Hematopoietic multipotent progenitor cell treated with erythropoietin and hydrocortisone succinate and interleukin-3 and kit ligand, for 15 days (in vitro differentiated cells): ENCODE measurements at places on chromosomes 5 and 9.
A peak's percentile ranks its signal among the peaks of the same experiment; 100 is the strongest.

DNA sequence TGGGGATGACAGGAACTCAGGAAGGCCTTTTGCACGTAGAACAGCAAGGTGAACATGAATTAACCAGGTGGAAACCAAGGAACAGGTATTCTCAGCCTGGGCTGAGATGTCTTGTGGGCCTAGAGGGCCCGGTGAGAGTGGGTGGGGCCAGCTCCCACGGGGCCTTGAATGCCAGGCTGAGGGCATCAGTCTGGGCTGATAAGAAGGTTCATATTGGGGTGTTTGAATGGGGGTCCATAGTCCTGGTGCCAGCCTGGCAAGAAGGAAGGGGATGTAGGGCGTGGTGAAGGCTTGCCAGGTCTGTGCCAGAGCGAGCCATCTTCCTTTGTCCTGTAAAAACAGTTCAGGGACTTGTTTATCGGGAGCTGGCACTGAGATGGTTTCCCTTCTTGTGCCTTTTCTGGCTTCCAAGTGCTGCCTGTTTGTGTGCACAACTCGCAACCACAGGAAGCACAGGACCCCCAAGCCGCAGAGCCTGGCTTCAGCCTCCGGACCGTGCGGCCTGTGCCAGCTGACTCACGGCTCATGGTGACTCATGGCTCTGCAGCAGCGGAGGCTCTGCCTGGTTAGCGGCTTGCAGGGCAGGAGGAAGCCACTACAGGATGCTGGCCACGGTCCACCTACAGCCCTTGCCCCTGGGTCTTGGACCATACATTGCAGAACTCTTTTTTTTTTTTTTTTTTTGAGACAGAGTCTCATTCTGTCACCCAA is 2.4 kb downstream of the CARD19 start:
- peak; percentile 64 for DNase-seq

DNA sequence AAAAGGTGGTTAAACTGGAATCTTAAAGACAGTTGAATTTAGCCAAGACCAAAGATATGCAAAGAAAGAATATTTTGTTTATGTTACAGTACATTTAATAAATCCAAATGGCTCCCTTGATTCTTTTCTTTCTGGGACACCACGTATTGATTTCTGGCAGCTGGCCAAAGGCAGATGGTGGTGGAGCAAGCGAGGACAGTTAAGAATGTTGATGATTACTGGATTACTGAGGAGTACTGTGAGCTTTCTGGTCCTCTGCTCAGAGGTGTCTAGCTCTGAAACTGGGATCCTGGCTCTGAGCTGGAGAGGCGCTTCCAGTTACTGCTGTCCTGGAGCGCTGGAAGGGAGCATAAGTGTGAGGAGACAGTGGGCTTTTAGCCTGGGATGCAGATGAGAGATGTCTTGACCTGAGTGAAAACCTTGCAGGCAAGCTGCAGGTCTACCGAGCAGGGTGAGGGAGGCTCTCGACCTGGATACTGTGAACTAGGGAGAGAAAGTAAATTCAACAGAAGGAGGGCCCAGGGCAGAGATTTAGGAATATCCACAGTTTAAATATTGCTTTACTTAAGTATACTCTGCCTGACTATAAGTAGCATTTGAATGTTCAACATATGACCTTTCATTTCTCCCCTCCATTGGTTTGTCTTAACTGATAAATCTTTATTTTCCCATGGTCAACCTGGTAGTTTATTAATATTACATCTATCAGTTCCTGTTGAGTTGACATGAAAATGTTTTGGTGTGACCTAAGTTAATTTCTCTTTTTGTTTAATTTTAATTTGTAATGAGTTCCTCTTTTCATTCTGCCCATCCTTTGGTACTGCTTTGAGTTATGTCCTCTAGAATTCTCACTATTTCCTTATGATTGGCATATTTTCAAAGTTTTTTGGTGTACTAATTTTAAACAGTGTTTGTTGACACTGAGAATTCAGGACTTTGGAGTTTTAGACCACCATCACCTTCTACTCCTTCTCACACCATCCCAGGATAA is 3.7 kb downstream of the SYK start:
- no peak for DNase-seq

- DNase-seq: no peak
Observed at GRCh38 chr9:110537841-110538646, 41.5 kb downstream of the SVEP1 start.

DNA sequence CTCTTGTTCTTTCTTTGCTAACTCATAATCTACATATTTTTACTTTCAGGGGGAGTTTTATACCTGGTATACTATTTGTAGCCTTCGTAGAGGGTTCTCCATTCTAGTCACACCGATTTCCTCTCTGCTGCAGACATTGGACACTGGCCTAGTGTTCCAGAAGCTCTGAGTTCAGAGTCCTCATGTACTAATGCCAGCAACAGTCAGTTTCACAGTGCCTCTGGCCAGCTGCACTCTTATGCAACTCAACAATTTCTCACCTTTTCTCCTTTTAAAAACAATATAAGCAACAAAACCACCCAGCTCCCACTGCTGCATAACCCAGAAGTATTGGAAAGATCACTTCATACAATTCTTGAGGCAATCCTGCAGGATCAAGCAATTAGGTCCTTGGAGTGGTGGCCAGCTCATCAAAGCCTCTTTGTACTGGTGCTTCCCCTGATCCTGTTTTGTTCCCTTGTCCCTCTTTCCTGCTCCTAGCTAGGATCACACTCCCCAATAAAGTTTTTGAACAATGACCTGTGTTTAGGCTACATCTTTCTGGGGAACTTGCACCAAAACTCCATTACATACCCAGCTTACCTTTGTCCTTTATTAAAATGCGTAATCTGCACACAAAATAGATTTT is 98.1 kb upstream of the TUT7 start:
- DNase-seq: no peak

- DNase-seq: no peak
Observed at GRCh38 chr9:20292002-20292401, 330.3 kb downstream of the MLLT3 start.

DNA sequence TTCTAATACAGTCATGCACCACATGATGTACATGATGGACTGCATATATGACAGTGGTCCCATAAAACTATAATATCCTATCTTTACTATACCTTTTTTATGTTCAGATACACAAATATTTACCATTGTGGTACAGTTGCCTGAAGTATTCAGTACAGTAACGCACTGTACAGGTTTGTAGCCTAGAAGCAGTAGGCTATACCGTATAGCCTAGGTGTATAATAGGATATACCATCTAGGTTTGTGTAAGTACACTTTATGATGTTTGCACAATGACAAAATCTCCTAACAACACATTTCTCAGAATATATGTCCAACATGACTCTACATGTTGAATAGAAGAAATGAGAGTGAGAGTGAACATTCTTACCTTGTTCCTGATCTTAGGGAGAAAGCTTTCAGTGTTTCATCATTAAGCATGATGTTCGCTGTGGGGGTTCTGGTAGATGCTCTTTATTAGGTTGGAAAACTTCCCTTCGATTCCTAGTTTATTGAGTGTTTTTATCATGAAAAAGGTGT is 31.8 kb downstream of the AMBP start:
- DNase-seq: no peak

DNA sequence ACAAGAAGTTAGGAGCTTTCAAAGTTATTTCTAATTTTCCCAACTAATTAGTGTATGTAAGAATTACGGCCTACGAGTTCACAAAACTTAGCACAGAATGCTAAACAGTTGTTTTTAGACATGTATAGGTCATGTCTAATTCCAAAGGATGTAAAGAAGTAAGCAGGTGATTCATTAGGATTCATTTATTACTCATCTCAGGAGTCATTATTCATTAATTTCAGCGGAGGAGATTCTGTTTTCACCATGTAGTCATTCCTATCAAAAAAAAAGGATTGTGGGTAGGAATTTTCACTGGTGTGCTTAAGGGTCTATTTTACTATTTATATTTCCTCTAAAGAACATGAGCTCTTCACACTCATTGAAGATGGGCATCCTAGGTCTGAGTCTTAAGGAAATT is 532.2 kb downstream of the ACTL7B start:
- DNase-seq: no peak

- peak; percentile 4 for DNase-seq
Observed at GRCh38 chr5:106875591-106876297, 795.0 kb downstream of the EFNA5 start.

DNA sequence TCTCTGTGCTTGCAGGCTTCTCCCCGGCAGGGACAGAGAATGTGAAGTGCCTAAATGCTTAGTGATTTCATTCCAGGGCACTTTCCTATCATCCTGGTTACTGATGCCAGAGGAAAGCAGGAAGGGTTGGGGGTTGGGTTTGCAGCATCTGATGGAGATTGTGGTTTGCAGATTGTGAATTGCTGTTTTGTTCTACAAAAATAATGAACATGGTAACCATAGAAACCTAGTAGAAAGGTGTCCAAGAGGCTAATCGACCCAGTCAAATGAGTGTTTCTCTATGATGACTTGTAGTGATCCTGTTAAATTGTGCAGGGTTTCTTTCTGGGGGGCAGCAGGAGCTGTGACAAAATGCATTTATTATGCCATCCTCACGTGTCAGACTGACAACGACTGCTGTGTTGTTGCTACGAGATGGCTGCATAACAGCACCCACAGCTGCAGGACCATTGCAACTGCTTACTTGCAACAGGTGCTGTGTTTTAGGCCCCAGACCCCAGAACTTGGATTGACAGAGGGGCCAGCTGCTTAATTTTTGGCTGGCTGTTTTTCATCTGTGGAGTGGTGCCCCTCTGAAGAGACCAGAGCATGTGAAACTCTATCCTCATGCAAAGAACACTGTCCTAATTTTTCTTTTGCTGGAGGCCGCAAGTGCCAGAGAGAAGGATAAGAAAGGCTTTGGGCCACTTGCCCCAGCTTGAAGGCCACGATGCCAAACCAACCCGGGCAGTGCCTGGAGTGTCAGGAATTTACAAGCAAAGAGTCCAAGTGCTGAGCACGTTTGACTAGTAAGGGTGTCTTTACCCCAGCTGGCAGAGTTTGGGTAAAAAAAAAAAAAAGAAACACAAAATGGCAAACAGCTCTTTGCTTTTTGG is 397.8 kb downstream of the GADD45G start:
- DNase-seq: no peak

DNA sequence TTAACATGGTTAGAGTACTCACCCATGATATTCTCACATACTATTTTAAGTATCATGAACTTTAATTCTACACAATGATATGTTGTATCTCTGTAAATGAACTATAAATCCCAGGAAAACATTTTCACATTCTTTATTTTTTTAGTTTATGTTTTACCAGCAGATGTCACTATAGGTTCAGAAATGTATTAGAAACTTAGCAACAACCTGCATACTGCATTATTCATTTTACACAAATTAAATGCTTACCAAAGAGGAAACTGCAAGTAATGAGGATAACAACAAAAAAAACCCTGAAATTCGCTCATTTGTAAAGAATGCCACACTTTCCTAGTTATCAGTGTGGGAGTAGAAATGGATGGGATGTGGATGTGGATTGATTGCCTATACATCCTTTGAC is 217.5 kb upstream of the OTULINL start:
- peak; percentile 63 for DNase-seq

DNA sequence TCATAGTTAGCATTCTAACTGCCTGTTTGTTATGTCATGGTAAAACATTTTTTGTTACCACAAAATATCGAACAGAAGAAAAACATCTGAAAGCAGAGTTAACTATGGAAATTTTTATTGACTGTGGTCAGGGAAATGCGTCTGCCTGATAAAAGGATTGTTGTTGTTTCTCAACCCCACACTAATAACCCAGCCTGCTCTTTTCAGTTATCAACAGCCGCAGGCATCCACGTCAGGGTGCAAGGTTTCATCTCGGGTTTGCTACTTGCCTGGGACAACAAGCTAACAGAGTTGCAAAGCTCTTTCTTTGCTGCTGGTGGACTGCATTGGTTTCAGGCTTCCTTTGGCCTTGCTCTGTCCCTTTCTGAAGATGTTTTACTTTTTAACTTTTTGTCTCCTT is 969.2 kb downstream of the CDH18 start:
- DNase-seq: no peak

GRCh38 chr5:159737263-159737662 is 179.0 kb upstream of the ADRA1B start:
- DNase-seq: no peak

GRCh38 chr9:115098226-115098965 is 19.6 kb downstream of the TNC start:
- no peak for DNase-seq

- no peak for DNase-seq
Observed at GRCh38 chr9:136243631-136244030, 2.0 kb downstream of the QSOX2 start.

GRCh38 chr5:56095579-56096102 is 100.9 kb upstream of the IL6ST start:
- DNase-seq: no peak

GRCh38 chr5:178340187-178340586 is 107.6 kb upstream of the PHYKPL start:
- no peak for DNase-seq

GRCh38 chr9:91714020-91714806 is 235.8 kb downstream of the ROR2 start:
- peak; percentile 7 for DNase-seq

GRCh38 chr5:109388407-109388806 is 21.4 kb downstream of the PJA2 start:
- DNase-seq: no peak

DNA sequence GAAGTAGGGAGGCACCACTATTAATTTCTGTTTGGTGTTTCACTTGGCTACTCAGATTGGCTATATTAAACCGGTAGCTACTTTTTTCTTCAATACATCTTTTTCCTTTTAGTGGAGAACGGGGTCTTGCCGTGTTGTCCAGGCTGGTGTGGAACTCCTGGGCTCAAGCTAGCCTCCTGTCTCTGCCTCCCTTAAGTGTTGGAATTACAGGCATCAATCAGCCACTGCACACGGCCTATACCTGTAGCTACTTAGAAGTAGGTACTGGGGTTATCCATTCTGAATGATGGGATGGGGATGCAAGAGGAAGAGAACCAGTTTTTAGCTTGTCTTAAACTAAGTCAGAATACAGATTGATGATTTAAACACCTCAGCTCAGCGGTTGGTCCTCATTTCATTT is 1.7 kb downstream of the UBE2D2 start:
- no peak for DNase-seq

GRCh38 chr5:141957367-141957996 is 520 bp downstream of the PCDH12 start:
- no peak for DNase-seq

- DNase-seq: peak; percentile 99
Observed at GRCh38 chr9:121350993-121351561, 19.0 kb downstream of the STOM start.

- DNase-seq: no peak
Observed at GRCh38 chr5:141328231-141328630, 2.1 kb upstream of the PCDHGA1 start.

GRCh38 chr9:81530310-81530810 is 159.0 kb downstream of the TLE1 start:
- DNase-seq: no peak

DNA sequence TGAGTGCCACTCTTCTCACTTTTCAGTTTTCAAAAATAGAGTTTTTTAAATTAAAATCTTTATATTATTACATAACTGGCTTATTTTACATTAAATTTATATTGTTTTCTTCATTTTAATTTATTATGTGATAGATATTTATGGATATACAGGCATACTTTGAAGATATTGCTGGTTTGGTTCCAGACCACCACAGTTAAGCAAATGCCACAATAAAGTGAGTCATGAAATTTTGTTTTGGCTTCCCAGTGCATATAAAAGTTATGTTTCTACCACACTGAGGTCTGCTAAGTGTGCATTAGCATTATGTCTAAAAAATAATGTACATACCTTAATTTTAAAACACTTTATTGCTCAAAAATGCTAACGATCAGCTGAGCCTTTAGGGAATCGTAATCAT is 47.4 kb downstream of the NDUFS4 start:
- DNase-seq: no peak

GRCh38 chr9:26234865-26235264 is 556.6 kb upstream of the TUSC1 start:
- no peak for DNase-seq
